Right lobe of liver (tissue), 6 donors: ENCODE measurements at places on chromosomes 16 and 17. TPM values are rescaled to one million over a fixed set of nuclear protein-coding genes. Genes with fewer than 3 reads are reported as not detected.

DNA sequence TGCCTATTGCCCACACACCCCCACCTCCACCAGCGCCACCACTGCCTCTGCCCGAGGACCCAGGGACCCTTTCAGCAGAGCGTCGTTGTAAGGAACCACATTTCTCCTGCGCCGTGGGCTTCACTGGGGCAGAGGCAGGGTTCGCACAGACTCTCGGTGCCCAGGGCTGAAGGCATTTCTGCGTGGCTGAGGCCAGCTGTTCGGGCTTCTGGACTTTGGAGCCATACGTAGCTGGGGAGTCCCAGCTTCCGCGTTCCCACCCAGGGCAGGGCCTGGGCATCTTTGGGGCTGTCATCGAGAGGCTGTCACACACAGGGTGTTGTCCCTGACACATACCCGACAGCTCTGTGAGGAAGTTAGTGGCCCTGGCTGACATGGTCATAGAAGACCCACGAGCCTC is 16.0 kb upstream of the SMIM5 start:
- no peak for DNase-seq

Gene TMEM98
- total RNA-seq, result 18.7 TPM

DNA sequence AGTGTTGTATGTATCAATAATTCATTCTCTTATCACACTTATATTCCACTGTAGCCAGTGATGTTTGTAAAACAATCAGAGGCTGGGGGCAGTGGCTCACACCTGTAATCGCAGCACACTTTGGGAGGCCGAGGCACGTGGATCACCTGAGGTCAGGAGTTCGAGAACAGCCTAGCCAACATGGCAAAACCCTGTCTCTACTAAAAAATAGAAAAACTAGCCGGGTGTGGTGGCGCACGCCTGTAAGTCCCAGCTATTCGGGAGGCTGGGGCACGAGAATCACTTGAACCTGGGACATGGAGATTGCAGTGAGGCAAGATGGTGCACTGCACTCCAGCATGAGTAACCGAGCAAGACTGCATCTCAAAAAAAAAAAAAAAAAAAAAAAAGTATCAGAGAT is 217.0 kb downstream of the CPPED1 start:
- no peak for DNase-seq

DNA sequence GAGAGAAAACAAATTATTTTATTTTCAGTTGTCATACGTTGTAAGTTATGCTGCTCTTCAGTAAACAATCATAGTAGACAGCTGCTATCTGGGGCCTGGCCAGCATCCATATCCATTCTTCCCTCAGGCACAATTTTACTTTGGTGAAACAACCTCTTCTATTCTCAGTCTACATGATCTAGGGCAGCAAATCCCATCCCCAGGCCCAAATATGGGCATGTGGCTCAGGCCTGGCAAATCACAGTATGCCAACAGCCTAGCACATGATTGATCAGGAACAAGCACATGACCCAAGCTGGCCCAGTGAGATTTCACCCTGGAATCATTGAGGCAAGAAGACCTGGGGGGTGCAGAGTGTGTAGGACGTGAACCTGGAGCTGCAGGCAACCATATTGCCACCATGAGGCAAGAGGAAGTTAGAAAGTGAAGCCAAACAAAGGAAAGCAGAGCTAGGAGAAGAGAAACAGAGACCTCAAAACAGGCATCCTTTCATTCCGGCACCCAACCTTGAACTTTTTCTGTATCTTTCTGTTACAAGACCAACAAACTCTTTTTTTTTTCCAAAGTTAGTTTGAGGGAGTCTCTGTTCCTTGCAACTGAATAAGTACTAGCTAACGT is 10.3 kb upstream of the ABCC12 start:
- no peak for DNase-seq

Gene CTRB2
- total RNA-seq, result not detected

GRCh38 chr17:10033449-10033848 is 128.4 kb upstream of the RCVRN start:
- DNase-seq, result no peak

DNA sequence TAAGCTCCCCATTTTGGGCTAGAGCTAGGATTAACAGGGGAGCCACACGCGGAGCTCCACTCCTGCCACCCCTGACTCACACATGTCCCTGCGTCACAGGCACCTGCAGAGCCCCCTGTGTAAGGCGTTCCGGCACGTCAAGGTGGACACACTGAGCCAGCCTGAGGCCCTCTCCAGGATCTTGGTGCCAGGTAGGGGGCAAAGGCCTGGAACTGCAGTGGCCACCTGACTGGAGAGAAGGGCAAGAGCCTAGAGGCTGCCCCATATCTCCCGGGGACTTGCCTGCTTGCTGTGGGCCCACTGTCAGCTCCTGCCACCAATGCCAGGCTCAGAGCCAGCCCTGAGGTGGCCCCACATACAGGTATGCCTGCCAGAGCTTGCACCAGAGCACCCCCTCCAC is 33.7 kb downstream of the NECAB2 start:
- DNase-seq, result no peak

GRCh38 chr16:66486773-66487579 is 59.9 kb downstream of the BEAN1 start:
- no peak for DNase-seq

DNA sequence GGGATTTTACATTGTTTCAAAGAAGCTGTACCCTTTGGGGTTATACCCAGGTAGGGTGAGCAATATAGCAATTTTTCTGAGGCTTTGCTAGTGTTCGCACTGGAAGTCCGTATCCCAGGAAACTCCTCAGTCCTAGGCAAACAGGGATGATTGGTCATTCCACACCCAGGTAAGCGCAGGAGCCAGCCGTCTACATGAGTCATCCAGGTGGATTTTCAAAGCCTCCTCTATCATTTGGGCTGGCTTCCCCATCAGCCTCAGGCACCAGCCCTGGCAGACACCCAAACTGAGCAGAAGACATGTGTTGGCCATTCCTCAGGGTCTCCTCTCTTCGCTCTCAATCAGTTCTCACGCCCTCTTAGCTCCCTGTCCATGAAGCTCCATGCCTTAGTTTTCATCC is 135.6 kb downstream of the AIPL1 start:
- no peak for DNase-seq

Gene FNDC8
- total RNA-seq, result not detected

DNA sequence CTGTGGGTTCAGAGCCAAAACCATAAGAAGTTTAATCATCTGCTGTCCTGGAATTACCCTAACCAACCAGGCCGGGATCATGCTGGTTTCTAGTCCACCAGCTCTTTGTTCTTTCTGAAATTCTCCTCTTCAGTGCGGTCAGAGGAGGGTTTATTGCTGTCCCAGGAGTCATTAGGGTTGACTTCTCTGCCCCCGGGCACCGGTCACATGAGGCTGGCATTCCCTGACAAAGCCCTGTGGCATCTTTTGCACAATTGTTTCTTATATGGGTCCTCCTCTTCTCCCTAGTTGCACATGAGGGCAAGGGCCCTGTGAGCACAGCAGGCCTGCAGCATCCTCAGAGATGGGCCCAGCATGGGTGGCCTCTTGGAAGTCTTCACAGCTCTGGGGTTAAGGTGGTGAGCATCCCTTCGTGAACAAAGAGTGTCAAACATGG is 243.9 kb downstream of the IRF8 start:
- no peak for DNase-seq

Gene RARA
- 21.3 TPM for total RNA-seq

DNA sequence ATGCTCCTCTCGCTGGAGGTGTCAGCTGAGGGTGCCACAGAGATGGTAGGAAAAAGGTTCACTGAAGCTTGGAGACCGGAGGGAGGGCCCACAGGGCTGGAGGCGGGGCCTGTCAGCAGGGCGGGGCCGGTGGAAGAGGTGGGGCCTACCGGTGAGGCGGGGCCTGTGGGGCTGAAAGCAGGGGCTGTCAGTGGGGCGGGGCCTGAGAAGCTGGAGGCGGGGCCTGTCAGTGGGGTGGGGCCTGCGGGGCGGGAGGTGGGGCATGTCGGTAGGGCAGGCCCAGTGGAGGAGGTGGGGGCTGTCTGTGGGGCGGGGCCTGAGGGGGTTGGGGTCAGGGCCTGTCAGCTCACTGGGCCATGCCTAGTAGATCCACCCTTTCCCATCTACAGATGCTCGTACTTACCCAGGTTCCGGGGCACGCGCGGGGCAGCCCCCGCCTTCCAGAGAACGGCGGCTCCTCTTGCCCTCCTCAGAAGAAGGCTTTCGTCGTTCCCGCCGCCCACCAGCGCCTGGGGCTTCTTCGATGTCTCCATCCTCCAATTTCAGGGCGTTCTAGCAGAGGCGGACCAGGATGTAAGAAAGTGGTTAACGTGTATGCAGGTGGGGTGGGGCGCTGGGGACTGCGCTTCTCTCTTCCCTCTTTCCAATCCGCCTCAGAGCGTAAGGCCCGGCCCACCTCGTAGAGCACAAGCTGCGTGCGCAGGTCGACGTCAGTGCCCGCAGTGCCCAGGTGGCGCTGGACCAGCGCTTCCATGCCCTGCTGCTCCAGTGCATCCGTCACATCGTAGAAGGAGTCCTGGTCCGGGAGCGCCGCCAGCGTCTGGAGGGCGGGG is 9.8 kb downstream of the TMEM208 start:
- DNase-seq, result peak; percentile 46

Gene CDC6
- total RNA-seq, result 9.1 TPM

DNA sequence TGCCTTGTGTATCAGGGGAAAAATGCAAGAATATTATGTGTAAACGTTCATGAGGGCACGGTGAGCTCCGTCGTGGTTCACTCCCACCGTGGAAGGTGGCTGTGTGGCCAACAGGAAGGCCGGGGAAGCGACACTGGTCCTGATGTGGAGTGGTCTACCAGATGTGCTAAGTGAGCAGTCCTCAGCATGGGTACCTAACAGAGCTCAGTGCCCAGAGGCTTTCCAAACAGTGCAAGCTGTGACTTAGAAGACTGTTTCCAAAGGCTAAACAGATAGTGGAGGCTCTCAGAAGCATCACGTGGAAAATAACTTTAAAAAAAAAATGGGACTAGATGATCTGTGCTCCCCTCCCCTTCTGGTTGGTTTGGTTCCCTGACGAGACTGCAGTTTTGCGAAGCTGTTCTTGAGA is 199.3 kb upstream of the CHMP6 start:
- DNase-seq, result no peak

DNA sequence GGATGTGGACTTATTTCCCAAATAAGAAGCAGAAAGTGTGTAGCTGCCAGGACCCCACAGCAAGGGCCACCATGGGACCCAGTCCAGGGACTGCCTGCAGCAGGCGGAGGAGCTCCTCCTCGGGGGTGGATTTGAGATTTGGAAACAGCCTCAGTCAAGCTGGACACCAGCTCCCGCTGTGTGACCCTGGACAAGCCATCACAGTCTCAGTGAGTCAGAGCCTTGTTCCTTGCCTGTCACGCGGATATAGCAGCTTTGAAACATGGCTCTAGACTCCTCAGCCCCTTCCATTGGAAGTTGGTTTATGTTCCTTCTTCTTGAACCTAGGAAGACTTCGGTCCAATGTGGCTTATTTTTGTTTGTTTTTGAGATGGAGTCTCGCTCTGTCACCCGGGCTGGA is 12.5 kb upstream of the DPEP1 start:
- no peak for DNase-seq

DNA sequence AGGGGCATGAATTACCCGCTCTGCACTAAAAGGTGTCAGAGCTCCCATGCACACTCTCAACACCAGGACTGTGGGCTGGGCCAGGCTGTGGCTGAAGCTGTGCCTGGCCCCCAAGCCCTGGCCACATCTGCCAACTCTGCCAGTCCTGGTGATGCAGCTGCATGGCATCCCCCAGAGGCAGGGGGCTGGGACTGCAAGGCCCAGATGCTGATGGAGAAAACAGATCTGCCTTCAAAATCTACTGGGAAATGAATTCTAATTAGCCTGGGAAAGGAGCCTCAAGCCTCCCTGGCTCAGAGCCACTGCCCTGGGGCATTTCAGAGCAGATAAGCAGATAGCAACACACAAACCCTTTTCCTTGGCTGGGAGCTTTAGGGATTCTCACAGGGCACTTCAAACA is 3.4 kb downstream of the CHST6 start:
- no peak for DNase-seq

DNA sequence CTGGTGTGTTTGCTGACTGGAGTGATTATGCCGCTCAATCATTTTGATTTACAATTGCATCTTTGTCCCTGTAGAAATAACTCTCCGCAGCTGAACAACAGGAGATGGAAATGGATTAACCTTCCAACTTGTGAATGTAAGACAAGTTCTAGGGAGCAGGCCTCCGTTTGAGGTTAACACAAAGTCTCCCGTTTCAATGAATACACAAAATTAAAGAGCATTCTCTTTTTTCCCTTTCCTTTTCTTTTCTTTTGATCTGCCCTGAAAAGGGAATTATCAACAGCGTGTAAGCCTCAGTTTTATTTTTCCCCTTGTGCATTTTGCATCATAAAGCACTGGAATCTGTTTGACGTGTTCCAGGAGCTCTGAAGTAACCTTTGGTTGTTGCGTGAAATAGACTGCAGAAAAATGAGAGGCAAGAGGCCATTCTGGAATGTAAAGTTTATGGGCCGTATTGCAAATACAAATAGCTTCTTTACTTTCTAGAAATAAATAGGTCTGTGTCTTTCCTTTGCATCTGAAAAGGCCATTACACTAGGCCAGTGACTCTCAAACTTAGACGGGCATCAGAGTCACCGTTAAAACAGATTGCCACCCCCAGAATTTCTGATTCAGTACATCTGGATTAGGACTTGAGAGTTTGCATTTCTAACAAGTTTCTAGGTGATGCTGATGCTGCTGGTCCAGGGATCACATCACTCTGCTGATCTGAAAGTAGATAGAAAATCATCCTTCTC is 164.7 kb downstream of the ZNF18 start:
- no peak for DNase-seq

GRCh38 chr17:38554430-38555350 is 51.1 kb downstream of the SRCIN1 start:
- DNase-seq, result no peak

DNA sequence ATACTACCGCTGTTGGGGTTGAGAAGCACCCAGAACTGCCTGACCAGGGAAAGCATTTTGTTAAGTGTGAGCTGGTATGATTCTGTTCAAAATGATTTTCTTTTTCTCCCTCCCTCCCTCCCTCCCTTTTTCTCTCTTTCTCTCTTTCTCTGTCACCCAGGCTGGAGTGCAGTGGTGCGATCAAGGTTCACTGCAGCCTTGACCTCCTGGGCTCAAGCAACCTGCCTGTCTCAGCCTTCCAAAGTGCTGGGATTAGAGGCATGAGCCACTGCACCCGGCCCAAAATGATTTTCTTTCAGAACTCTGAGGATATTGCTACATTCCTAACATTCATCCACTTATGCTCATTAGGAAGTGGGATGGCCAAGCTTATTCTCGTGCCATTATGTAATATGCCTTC is 41.3 kb downstream of the SLC47A1 start:
- no peak for DNase-seq

DNA sequence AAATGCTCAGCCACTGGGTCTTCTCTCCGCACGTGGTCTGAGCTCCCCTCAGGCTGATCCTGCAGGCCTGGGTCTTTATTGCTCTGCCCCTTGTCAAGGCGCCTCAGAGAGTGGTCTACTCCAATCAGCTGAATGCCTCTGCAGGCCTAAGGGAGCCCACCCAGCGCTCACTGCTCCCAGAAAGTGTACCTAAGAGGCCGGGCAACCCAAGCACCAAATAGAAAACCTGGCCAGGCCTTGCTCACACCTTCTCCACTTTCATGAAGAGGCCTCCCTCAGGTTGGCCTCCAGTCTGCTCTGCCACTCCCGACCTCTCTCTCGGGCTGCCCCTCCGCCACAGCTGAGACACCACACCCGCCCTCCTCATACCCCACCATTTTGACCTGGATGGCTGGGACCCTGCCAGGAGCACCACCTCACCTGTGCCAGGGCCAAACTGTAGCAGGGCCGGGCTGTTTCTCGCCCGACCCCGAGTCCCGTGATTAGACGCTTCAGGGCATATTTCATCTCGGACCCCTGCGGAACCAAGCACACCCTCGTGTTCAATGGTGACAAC is 665 bp downstream of the MYBBP1A start:
- DNase-seq, result peak; percentile 32
